LNCaP clone FGC (cell line): ENCODE measurements at places on chromosomes 3 and 15.

- DNase-seq, result peak; percentile 65
Observed at GRCh38 chr3:47985381-47985780, 30.8 kb downstream of the MAP4 start.

- no peak for DNase-seq
Observed at GRCh38 chr3:106067711-106068110, 198.9 kb upstream of the CBLB start.

- no peak for DNase-seq
Observed at GRCh38 chr3:179768080-179768479, 115.2 kb downstream of the USP13 start.

DNA sequence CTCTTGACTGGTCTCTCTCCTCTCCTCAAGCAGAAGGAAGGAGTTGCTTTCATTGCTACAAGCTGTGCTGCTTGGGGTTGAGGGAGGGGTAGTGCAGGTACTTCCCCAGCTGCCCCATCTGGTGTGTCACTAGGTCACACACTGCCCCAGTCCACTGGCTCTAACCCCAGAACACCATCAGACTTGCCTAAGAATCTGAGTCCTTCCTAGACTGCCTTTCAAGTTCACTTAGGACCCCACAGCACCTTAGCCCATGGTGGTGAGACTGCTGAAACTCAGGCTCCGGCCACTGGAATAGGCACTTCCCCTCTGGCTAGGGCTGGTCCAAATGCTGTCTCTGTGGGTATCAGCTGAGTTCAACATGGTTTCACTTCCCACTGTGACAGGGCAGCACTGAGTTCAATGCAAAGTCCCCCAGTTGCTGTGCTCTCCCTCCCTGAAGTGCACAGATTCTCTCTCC lies 279.7 kb upstream of the GOLGA6L4 start:
- DNase-seq, result no peak

- no peak for DNase-seq
Observed at GRCh38 chr3:30426293-30426993, 180.0 kb upstream of the TGFBR2 start.

GRCh38 chr3:69582044-69582443 lies 157.2 kb upstream of the MITF start:
- DNase-seq, result no peak

- DNase-seq, result no peak
Observed at GRCh38 chr15:33808720-33809457, 159.4 kb upstream of the CHRM5 start.

DNA sequence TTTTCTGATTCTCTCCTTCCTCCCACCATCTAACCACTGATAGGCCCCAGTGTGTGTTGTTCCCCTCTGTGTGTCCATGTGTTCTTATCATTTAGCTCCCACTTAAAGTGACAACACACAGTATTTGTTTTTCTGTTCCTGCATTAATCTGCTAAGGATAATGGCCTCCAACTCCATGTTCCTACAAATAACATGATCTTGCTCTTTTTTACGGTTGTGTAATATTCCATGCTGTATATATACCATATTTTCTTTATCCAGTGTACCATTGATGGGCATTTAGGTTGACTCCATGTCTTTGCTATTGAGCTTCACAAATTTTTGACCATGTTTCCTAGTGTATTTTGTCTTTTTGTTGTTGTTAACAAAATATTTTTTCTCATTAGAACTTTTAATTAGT lies 30.6 kb downstream of the VEPH1 start:
- DNase-seq, result no peak

- DNase-seq, result no peak
Observed at GRCh38 chr3:101216710-101217465, 103.5 kb downstream of the IMPG2 start.

GRCh38 chr15:70672081-70672480 lies 91.3 kb downstream of the UACA start:
- no peak for DNase-seq

- no peak for DNase-seq
Observed at GRCh38 chr3:129503471-129504291, 24.8 kb upstream of the RHO start.

DNA sequence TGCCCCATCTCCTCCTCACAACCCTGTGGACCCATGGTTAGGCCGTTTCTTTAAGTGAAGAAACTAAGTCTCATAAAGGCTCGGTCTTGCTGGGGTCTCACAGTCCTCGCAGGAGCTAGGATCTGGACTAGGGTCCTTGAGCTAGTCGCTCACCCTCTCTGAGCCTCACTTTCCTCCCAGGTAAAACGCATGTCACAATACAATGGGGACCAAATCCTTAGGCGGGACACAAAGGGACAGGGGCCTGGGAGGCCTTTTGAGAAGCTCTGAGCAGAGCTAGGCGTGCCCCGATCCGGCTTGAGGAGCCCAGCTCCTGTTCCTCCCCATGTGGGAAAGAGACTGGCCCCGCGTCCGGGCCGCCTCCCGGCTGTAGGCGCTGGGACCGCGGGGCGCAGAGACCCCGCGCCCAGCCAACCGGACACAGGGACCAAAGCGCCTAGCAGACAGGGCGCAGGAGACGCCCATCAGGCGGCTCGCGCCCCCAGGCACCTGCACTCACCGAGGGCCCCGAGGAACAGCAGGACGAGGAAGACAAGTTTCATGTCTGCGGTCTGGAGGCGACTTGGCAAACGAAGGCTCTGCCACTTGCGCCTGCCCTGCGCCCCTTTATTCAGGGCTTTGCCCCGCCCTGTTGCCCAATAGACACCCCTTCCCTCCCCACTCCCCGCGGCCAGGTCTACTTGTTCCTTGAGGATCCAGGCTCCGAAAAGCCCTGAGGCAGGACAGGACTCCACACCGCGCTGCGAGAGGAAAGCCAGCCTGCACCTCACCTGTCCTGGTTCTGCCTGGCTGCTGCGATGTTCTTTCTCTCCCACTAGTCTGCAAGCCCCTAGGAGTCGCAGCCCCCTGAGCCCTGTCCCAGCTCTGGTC lies at the start of gene LTF:
Gene LTF, minus strand, starts transcription at position 580 of the 870 bp plus-strand sequence. Its CDS starts 38 bp downstream, at position 542.
- DNase-seq, result no peak

GRCh38 chr3:53169045-53169831 lies 8.2 kb downstream of the PRKCD start:
- DNase-seq, result no peak

DNA sequence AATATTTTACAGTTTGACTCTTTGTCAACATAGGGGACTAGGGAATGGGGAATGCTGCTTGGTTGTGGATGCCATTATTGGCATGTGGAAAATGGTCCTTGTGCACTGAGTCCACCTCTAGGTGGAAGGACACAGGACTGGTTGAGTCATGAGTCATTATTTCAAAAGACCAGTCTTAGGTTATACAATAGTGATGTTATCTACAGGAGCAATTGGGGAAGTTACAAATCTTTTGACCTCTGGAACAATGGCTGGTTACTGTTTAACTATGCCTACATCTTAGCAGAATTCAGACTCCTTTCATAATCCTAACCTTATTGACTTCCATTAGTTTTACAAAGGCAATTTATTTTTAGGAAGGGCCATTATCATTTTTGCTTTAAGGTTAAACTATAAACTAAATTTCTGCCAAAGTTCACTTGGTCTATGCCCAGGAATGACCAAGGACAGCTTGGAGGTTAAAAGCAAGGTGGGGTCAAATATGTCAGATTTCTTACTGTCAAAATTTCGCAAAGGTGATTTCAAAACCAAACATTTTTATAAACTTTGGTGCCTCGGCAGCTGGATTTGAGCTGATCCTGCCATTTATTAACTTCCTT lies 11.8 kb upstream of the CCR8 start:
- no peak for DNase-seq

DNA sequence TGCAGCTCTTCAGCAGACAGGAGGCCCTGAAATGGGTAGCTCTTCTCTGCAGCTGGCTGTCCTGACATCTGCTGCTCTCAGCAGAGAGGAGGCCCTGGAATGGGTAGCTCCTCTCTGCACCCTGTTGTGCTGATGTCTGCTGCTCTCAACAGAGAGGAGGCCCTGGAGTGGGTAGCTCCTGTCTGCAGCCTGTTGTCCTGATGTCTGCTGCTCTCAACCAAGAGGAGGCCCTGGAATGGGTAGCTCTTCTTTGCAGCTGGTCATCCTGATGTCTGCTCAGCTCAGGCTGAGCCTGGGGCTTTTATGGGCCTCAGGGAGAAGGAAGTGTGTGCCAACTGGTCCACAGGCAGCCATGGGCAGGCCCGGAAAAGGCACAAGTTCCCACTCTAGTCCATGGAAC lies 66.6 kb downstream of the PIK3CB start:
- no peak for DNase-seq

DNA sequence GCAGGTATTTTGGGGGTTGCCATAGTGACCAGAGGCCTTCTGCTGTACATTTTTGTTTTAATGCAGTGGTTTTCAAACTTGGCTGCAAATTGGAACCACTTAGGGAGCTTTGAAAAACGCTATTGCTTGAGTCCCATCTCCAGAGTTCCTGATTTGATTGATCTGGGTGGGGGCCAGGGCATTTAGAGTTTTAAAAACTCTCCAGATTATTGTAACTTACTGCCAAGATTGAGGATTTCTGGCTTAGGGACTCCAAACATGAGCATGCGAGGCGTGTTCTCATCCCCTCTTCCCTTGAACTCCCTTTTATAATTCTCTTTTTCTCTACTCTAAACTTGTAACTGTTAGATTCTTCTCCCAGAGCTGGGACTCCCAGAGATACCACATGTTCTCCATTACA lies 340.8 kb upstream of the SUCLG2 start:
- no peak for DNase-seq

GRCh38 chr3:65039754-65040210 lies 352.0 kb upstream of the ADAMTS9 start:
- no peak for DNase-seq

- no peak for DNase-seq
Observed at GRCh38 chr3:175564363-175564762, 705.2 kb downstream of the NAALADL2 start.

GRCh38 chr15:23897531-23897930 lies 210.4 kb upstream of the NDN start:
- no peak for DNase-seq

DNA sequence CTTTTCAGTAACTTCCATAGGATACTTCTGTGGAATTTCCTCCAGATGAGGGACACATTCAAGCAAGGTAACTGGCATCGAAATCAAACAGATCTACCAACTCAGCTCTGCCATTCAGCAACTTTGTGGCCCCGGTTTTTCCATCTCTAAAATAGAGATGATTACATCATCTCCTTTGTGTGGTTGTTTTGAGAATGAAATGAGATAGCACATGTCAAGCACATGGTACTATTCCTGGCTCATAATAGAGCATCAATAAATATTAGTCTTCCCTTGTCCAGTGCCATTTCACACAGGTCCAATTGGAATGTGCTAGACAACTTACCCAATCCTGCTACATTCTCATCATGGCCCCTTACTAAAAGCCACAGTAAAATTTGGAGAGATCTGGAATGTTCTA lies 24.2 kb upstream of the TM4SF4 start:
- DNase-seq, result no peak

- DNase-seq, result no peak
Observed at GRCh38 chr3:127786353-127787070, 35.8 kb downstream of the MGLL start.

DNA sequence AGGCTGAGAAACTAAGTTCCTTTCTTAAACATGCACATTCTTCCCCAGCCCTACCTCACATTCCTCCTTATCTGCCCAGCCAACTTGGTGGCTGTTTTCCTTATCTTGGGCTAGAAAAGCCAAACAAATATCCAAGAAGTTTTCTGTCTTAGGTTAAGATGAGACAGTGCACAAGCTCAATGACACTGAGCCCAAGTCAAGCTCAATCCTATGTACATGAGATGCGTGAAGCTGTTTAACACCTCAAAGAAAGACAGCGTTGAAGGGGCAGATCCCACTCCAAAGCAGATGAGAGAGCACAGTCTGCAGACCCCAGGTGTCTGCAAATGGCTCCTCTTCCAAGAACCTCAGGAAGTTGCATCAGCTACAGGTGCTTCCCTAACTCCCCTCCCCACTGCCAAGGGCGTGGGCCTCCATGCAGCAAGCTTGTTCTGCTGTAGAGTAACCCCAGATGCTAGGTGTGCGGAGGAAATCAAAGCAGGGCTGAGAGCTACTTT lies 16.6 kb downstream of the LRRC2 start:
- no peak for DNase-seq
